Fibroblast of skin of left biceps (primary cell): ENCODE measurements at places on chromosomes 1 and 21.

- DNase-seq = no peak
Observed at GRCh38 chr1:39729030-39729429, 9.7 kb upstream of the PPIE start.

GRCh38 chr1:230972855-230973271, 5.8 kb downstream of the TTC13 start:
- no peak for DNase-seq

DNA sequence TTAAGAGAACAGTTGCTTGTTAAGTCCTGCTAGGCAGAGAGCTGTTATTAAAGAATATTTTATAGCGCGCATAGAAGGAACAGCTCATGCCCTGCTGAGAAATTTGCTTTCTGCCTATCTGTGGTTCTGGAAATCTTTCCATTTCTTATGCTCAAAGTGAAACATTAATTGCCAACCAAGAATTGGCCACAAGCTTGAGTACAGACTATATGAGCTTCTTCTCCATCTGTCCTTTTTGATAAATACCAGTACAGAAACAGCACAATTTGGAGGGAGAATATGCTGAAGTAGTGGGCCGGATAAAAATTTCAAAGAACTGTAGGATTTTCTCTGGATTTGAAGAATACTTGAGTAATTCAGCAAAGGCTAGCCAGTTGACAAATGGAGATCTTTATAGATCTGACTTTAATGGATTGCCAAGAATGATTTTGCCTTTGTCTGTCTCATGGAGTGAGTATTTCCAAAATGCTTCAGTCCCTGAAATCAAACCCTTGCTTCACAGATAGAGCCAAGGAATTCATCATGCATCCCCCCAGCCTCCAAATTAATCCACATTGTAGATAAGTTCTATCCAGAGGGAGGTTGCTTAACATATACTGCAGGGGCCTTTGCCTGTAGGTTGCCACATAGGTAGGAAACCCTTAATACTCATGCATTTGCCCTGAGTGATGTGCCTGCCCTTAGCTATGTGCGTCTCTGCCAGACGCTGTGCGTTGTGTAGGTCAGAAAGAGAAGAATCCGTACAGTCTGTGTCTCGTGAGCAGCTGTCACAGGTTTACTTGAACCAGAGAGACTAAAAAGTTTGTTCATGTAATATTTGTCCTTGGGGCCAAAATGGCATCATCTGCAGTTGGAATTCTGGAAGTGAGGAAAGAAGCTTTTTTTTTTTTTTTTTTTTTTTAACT, 44.2 kb downstream of the SMYD2 start:
- no peak for DNase-seq

DNA sequence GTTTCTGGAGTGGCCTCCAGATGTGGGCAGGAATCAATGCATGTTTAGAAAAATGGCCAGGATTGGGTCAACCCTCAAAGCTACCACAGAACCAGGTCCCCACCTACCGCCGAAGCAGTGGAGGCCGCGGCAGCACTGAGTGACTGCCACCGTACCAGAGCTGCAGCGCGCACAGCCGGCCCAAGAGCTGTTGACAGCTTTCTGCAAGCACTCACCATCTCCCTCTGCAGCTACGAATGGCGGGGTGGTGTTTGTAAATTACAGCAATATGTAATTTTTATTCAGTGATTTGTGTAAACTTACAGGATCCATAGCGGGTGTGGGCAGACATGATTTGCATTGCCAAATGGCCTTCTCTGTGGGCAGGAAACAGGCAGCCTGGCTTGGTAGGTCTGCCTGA, 96.4 kb downstream of the CAMK2N1 start:
- no peak for DNase-seq

GRCh38 chr1:51255331-51255730, 19.3 kb downstream of the RNF11 start:
- DNase-seq = no peak

DNA sequence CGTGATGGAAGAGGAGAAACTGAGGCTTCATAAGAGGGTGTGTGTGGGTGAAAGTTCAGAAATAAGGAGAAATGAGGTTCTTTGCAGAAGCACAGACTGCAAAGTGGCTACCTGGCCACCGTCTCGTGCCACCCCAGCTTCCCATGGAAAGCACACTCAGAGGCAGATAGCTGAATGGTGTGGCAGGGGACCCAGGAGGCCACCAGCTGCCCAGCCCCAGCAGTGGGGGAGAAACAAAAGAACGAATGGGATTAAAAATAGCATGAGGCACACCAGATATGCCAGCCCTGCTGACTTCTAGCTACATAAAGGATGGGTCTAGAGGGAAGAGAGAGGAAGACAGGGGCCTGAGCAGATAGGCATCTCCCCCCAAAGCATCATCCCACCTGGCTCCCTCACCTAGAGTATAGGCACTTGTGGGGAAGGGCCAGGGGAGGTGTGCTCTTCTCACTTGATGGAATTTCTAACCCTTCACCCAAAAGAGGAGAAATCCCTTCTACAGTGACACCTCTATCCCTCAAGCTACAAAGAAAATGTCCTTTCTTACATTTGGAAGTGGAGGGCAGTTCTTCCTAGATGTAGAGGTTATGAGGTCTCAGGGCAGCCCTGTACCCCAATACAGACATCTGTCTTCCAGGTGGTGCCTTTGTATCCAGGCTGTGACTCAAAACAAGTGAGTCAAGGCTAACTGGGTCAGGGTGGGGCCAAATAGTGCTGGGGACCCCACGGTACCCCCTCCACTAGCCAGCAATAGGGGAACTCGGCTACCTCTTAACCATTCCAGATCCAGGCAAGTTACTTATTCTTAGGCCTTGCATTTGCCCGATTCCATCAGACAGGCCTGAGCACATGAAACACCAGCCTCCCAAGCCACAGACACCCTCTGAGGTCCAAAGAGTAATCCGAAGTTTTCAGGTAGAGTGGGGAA, 3.5 kb downstream of the HDGF start:
- DNase-seq = no peak

- DNase-seq = no peak
Observed at GRCh38 chr1:53576381-53576801, 117.2 kb downstream of the DMRTB1 start.

DNA sequence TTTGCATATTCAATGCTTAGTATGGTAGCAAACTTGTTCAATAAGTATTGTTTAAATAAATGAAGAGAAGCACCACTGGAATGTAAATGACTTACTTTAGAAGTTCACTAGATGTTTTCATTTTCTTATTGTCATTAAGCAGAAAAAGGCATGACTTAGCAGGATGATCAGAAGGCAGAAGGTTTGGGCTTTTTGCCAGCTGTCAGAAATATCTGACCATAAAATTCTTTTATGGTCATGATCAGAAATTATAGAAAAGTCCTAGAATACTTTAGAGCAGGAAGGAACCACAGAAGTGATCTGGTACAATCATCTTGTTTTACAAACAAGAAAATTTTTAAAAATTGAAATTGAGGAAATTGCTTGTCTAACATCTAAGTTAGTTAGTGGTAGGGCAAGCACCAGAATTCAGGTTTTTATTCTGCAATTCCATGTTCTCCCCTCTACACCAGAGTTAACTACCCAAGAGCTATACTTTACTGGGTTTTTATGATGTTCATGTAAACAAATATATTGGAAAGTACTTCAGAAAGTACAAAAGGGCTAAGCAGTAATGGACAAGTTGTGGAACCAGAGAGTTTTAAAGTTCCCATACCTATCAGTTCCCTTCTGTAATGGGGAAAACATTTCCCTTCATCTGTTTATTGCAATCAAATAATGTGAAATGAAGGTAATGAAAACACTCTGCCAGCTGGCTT, 10.1 kb downstream of the FMO5 start:
- DNase-seq = no peak

DNA sequence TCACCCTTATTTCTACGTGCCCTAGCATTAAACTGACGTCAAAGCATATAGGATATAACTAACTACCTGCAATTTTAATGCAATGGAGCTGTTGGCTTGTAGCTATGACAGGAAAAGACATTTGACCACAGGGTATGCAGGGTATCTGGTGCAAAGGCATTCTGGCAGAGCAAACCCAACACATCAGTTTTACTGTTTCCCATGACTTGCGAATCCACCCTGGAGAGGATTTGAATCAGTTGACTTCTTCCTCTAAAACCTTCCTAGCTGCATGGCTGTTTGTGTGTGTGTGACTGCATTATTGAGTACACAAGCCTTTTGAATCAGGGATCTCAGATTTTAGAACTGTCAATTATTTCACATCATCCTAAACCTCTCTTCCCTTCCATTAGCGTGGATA, 41.7 kb upstream of the SYT14 start:
- DNase-seq = no peak

DNA sequence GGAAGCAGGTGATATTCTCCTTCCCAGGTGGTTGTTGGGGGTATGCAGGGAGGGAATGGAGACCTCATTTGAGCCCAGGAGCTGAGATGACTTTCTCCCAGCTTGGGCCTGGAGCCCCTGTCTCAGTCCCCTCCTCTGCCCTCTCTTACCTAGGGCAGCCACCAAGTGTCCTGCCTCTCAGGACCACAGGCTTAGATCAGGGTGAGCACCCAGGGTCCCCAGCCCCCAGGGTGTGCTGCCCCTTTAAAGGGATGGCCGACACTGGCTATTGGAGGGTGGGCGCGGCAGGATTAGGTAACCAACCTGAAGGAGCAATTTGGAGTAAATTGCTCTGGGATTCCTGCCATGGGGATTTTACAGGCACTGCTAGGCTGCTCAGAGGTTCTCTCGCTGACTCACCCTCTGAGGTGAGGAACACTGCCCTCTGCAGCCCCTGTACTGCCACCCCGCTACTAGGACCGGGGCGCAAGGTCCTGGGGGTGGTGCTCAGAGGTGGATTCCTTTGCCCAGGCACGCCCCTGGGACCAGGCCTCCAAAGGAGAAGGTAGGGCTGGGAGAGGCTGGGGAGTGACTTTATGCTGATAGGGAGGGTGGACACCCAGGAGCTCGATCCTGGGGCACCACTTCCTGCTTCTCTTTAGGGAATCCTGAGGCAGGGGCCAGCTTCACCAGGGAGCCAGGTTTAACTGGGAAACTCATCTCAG, 1.5 kb downstream of the RPS6KA1 start:
- DNase-seq = no peak

DNA sequence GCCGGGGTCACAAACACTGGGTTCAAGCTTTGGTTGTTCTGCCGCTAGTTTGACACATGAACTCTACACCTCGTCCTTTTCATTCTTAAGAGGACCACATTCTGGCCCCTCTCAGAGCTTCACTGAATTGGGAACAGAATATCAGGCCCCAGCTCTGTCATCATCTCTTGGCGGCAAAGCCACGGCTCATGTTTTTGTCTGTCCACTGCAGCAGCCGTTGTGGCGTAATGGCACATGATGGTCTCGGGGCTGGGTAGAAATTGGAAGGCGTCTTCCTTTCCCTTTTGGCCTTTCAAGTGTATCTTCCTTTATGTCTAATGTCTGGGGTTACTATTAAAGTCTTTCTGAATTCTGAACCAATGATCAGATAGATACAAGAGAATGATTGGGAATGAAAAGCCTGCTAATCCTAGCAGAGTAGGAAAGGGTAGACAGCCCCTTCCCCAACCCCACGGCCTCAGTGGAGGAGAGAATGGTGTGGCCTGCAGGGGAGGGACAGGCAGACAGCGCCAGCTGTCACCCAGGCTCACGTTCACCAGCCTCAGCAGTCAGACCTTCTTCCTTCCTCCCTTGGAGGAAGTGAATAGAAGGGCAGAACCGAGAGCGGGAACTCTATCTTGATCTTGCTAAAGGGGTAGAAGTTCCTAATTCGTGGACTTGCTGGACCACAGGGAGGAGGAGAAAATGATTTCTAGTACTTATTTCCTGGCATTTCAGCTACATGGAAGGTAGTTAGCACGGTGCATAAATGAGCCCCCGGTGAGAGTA, 498.1 kb downstream of the KIF26B start:
- no peak for DNase-seq

GRCh38 chr1:173469656-173470055, 7.5 kb upstream of the PRDX6 start:
- DNase-seq = no peak

- peak; percentile 45 for DNase-seq
Observed at GRCh38 chr1:28249013-28249865, 10.1 kb upstream of the SESN2 start.

GRCh38 chr1:221620437-221621384, 121.2 kb downstream of the DUSP10 start:
- peak; percentile 19 for DNase-seq

DNA sequence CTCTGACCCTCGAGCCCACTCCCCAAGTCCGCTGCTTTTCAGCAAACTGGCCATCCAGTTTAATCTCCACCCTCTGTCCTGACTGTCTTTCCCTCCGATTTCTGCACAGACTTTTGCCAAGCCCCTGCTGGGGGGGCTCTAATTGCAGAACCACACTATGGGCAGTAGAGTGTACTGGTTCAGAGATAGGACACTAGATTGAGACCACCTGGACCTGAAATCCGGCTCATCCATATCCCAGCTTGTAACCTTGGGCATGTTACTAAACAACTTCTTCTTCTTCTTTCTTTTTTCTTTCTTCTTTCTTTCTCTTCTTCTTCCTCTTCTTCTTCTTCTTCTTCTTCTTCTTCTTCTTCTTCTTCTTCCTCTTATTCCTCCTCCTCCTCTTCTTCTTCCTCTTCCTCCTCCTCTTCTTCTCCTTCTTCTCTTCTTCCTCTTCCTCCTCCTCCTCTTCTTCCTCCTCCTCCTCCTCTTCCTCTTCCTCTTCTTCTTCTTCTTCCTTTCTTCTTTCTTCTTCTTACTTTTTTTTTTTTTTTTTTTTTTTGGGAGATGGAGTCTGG, 7.7 kb downstream of the LRRC71 start:
- no peak for DNase-seq

GRCh38 chr21:38848187-38848609, 42.5 kb downstream of the ETS2 start:
- DNase-seq = peak; percentile 32

DNA sequence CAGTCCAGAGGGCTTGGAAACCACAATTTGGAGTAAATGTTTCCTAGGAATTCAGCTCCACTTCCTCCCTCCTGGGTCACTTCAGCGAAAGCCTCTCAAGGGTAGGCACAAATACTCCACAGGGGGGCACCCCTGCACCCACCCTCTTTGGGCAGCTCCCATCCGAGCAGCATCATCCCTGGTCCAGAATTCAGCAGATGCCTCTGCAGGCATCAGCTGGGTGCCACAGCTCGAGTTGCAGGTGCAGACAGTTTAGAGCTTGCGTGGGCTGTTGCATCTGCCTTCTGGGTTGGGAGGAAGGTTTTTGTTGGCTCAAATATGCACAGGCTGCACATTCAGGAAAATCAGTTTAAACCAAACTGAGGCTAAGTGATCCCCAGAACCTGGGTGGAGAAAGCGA, 25.0 kb downstream of the KANK4 start:
- DNase-seq = no peak

GRCh38 chr1:221886743-221887414, 145.0 kb upstream of the DUSP10 start:
- no peak for DNase-seq
